ENCODE measurements at places on chromosomes 1 and 21.

DNA sequence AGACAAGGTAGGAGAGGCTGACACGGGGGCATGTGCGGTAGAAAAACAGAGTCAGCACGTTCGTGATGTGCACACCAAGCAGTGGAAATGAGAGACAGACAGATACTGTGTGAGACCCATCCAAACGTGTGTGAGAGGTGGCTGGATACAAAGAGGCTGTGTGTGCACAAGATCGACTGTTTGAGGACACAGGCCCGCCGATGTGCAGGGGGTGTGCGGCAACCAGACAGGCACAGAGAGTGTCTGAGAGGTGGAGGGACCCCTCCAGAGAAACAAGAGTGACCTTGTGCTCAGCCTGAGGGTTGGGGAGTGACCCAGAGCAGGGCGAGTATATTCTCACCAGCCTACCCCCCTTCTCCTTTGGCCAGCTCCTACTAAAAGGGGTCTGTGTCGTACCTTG, 97.8 kb upstream of the IPO9 start:
- DNase-seq = no peak

DNA sequence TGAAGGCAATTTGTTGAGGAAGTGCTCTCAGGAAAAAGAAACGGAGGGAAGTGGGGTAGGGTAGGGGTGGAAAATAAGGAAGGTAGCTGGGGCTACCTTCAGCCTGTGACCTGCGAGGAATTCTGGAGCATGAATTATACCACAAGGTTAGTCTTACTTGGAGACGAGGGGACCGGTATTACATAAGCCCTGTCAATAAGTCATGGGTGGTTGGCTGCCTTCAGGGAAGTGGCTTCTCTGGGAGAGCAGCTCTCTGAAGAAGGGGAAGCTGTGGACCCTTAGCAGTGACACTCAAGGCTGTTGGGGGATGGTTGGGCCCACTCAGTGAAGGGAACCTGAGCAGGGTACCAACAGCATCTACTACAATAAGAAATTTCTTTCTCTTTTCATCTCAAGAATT, 111.3 kb downstream of the TNFSF18 start:
- DNase-seq = no peak

GRCh38 chr1:118661769-118662320, 326.3 kb downstream of the TBX15 start:
- DNase-seq = no peak

- DNase-seq = no peak
Observed at GRCh38 chr1:248802454-248802853, 23.3 kb downstream of the SH3BP5L start.

GRCh38 chr21:17576080-17576835, 36.4 kb downstream of the BTG3 start:
- peak; percentile 18 for DNase-seq

DNA sequence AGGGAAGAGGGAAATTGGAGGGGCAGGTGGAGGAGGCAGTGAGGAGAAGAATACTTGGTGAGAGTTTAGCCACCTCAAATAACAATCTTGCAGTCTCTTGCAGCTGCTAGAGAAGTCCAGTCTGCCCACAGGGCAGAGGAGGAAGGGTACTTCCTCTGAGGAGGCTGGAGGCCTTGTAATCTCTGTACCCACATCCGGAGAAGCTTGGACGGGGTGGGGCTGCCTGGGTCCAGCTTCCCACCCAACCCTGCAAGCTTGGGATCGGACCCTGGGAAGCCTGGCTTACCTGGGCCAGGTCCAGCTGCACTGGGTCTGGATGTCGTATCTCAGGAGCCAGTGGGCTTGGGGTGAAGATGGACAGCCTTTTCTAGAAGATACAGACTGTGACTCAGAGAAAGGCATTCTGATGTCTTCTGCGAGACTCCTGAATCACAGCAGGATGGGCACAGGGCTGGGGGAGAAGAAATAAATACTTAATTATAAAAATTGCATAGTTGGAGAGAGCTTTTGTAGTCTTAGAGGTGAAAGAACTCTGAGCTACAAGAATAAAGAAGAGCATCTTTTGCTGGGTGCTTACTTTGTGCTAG, 111.8 kb upstream of the JUN start:
- no peak for DNase-seq

GRCh38 chr1:50610563-50610962, 187.3 kb upstream of the DMRTA2 start:
- DNase-seq = no peak

GRCh38 chr1:88885933-88886332, 5.4 kb downstream of the GTF2B start:
- DNase-seq = no peak

- DNase-seq = peak; percentile 10
Observed at GRCh38 chr1:229436201-229436600, 2.3 kb upstream of the ACTA1 start.

DNA sequence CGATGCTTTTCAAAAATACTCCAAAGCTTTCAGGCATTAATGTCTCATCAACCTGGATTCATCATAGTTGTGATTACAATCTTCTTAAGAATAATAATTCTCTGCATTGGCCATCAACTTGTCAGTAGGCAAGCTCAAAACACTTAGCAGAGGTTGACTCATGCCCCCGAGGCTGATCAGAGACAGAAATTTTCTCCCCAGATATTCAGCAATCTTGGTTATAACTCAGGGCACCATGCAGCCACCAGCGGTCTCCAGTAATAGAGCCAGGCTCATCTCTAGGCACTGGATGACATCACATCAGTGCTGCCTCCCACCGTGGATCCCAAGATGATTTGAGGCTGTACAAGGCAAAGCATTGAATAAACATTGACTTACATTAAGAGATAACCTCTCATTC, 14.3 kb upstream of the IFFO2 start:
- DNase-seq = no peak

DNA sequence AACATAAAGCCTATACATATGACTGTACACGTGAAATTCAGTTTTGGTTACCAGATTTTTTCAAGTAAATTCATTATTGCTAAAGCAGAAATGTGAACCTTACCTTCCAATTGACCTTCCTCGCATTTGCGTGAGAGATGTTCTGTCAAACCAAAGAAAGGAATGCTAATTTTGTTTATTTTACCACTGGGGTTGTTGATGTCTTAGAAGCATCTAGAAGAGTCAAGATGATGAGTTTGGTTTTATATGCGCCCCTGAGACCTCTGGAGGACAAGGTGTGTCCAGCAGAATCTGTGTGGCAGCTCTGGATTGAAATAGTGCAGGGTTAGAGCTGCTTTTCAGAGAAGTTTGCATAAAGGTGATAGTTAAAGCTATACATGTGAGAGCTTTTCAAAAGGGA, 48.4 kb downstream of the ZBTB40 start:
- no peak for DNase-seq

GRCh38 chr1:218347336-218347722, 2.2 kb downstream of the TGFB2 start:
- no peak for DNase-seq

DNA sequence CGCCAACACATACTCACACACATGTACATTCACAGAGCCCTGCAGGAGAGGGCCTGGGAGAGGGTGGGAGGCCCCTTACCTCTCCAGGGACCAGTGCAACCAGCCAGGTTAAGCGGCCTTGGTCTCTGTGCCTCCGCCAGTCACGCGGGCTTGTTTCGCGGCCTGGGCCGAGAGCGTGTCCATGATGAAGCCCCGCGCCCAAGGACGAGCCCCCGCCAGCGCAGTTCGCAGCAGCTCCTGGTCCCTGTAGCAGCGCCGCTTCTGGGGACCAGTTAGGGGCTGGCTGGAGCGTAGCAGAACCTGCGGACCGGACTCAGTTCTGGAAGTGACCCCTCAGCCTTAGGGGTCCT, 7.3 kb upstream of the FAM167B start:
- DNase-seq = no peak

DNA sequence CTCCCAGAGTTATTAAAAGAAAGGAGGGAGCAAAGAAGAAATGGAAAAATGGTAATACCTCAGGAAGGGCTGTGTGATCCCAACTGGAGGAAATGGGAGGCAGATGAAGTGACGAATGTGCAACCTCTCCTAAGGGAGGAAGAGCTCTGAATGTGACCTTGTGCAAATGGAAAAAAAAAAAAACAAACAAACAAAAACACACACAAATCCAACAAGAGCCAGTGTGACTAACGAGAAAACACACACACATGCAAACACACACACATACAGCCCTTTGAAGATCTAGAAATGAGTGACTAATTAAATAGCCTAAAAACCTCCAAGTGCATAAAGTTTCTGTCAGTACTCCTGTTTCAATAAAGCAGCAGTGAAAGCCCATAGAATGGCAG, 49.0 kb downstream of the CCN1 start:
- no peak for DNase-seq

- DNase-seq = no peak
Observed at GRCh38 chr1:17161137-17161740, 42.0 kb upstream of the PADI2 start.

GRCh38 chr1:231959225-231959884, 332.8 kb downstream of the DISC1 start:
- DNase-seq = no peak

DNA sequence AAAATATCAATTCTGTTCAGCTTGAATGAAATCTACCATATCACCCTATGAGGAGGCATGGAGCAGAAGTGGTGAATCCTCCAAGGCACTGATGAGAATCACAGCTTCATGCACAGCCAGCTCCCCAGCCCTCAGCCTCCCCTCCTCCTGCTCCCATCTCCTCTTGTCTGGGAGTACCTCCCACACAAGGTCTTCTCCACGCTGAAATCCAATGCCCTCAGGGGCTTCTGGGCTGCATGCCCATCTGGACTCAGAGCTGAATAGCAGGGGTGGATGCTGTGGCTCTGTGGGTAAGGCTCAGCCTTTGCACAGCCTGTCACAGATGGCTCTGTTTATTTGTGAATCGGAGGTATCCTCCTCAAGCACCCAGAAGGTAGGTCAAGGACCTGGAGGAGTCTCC, 48.6 kb downstream of the KCNC4 start:
- no peak for DNase-seq

DNA sequence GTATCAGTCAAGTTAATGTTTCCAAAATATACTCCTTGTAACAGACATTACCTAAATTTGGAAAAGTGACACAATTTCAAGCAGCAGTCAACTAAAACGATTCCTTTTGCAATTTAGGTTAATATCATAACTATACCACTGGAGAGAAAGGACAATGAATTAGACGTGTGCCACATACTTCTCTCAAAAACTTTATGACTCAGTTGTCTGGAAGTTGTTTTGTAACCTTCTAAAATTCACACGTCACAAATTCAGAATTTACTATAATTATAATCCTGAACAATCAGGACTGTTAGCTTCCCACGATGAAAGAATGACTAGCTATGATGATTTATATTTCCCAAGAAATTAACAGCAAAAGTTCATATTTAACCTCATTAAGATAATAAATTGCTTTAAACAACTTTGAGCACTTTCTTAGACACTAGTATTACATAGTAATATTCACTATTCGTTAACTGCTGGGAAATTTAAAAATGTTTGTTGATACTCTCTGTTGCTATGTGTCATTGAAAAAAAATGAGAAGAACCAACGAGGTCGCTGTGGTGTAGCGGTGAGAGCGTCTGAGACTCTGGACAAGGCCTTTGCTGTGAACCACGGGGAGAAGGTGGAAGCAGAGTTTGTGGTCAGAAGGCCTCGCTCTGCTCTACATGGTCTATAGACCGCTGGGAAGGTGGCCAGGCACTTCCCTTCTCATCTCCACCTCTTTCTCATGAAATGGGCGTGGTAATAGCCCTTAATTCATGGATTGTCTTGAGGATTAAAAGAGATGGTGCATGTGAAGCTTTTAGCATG, 27.9 kb upstream of the BATF3 start:
- no peak for DNase-seq

DNA sequence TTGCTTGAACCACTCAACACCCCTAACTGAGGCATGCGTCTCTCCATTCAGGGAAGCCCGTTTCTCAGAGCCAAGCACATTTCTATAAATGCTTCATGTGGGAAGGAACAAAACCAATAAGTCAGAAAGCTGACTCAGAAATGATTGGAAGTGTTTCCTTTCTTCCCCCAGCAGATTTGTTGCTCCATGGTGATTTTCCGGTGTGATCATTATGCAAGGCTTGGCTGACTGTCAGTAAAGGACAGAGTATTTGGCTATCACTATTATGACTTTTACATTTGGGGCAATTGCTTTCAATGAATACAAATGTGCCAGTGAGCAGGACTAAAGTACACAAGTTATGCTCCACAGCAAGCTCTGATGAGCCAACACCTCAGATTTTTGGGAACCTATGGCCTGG, 53.3 kb upstream of the ZC3H11B start:
- no peak for DNase-seq

DNA sequence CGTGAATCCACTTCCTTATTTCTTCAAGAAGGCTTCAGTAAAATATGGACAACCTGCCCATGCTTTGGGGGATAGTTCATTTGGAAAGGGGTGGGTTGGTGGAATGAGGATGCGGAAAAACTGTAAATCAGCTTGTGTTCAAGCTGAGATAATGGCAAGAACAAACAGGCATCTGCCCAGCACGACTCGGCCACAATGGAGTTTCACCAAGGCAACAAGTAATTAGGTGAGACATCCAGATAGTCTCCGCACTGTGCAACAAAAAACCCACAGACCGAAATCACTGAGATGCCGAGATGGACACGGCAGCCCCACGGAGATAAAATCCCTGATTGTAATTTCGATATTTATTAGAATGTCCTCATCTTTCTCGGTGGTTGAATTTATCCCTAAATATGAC, 455.2 kb downstream of the AJAP1 start:
- DNase-seq = no peak

DNA sequence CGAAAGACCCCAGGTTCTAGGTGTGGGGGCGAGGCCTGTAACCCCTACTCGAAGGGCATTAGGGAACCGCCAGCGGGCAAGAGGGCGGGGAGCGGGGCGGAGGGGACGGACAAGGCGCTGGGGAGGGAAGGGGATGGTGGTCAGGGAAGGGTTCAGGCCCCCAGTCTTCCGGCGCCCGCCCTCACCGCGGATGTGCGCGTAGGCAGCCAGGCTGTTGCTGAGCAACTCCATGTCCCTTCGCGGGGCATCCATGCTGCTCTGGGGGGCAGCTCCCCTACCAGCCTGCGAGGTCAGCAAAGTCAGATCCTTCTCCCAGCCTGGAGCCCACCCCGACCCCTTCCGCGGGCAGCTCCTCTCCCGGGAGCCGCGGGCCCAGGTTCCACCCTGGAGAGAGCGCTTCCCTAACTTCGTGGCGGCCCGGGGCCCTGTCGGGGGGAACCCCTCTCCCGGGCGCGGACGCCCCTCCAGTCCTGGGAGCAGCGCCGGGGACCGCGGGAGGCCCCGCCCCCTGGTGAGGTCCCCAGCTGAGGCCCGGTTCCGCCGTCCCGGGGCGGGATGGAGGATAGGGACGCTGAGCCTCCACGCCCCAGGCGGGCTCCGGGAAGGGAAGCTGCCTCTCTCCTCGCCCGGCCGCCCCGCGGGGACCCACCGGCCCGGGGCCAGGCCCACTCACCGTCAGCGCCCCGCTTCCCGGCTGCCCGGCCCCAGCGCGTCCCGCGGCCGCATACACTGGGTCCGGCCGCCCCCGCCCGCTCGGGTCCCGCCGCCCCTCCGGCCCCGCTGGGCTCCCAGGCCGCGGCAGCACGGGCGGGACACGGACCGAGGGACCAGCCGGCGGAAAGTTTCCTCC, 434 bp downstream of the EVA1B start:
- DNase-seq = no peak

GRCh38 chr1:60463146-60463545, 389.6 kb upstream of the C1orf87 start:
- no peak for DNase-seq

- DNase-seq = no peak
Observed at GRCh38 chr1:9352377-9353134, 59.9 kb downstream of the SPSB1 start.

Measured in HEK293T (cell line).